CD4-positive, alpha-beta memory T cell (primary cell): ENCODE measurements at places on chromosomes 3 and 15. TPM values are rescaled to one million over a fixed set of nuclear protein-coding genes. Genes with fewer than 3 reads are reported as not detected.
A peak's percentile ranks its signal among the peaks of the same experiment; 100 is the strongest.

SNURF gene
- 32.9 TPM for total RNA-seq

PLCB2 gene
- 219 TPM for total RNA-seq

ROBO2 gene
- total RNA-seq = not detected

LXN gene
- 8.1 TPM for total RNA-seq

PLA2G4D gene
- not detected for total RNA-seq

GHRL gene
- not detected for total RNA-seq

LRRC31 gene
- not detected for total RNA-seq

HHLA2 gene
- total RNA-seq = 0.52 TPM

DUOX2 gene
- total RNA-seq = 0.06 TPM

LRRC2 gene
- total RNA-seq = 0.50 TPM

RTP1 gene
- total RNA-seq = not detected

GNAT1 gene
- total RNA-seq = not detected

MST1 gene
- 10.2 TPM for total RNA-seq

RASGRF1 gene
- total RNA-seq = not detected

- no peak for DNase-seq
Measured at GRCh38 chr15:63597821-63598220, 634 bp downstream of the FBXL22 start.

DNA sequence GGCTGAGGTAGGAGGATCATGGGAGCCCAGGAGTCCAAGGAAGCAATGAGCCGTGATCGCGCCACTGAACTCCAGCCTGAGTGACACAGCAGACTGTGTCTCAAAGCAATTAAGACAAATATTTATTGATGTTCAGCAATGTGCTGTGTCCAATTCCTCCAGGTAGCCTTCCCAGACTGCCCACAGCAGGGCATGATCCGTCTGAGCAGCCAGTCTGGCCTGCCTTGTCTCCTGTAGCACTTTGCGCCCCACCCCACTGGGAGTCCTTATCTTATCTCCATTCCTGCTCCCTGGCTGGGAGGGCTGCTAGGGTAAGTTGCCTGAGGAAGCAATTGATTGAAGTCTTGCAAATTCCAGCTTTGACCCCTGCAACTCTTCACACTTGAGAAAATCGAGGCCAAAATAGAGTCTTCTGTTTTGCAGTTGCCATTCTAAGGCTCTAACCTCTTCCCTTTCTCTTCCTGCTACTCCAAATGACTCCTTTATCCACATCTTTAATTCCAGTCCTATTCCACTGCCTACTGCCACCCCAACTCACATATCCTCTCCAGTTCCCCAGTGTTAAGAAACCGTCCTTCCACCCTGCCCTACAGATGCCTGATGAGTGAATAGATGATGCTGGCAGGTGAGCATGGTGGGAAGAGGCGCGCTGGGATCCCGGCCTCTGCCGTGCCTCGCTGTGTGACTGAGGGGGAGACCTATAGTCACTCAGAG lies 26.9 kb upstream of the LCTL start:
- DNase-seq = no peak

- DNase-seq = no peak
Measured at GRCh38 chr3:171306631-171307030, 153.6 kb downstream of the TNIK start.

DNA sequence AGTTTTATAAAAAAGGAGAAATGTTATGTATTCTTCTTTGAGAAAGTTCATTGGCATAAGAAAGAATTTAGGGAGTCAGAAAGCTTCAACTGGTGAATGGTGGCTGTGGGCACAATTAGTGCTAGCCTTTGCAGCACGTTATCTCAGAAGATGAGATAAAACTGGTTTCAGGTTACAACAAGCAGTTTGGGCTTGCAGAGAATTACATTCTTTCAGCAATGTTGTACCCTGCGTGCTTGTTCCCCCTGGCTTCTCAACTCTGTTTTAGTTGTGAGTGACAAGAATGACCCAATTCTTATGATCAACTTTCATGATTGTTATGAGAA lies 31.6 kb upstream of the ACP3 start:
- no peak for DNase-seq

DNA sequence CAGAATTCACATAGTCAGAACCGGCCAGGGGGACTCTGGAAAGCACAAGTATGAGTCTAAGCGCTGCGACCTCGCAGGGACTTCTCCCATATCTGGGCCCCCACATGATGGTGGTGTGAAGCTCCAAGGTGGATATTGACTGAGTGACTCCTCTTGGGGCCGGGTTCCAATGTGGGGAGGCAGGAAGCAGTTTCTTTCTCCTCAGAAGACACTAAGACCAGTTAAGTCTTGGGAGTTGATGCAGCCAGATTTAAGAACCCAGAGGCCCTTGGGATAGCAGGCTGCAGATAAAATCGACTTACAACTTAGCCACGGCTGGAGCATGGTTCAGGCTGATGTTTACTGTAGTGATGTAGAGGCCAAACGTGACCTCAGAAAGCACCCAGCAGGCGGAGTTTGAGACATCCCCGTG lies 55.4 kb upstream of the KLF13 start:
- no peak for DNase-seq

DNA sequence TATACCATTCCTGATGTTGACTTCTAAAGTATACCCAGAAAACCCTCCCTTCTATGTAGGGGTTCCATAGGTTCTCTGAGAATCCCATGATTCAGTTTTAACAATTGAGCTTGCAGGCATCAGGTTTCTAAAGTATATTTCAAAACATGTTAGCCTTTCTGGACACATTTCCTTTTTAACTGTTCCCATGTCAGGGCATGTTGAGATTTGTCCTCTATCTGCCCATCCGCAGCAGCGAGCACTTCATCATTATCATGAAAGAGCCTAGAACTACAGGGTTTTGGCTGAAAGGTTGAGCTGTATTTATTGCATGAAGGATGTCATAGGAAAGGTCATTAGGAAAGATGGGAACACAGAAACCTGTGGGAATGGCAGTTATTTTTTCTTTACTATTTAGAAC lies 201.1 kb upstream of the BHLHE40 start:
- DNase-seq = no peak

DNA sequence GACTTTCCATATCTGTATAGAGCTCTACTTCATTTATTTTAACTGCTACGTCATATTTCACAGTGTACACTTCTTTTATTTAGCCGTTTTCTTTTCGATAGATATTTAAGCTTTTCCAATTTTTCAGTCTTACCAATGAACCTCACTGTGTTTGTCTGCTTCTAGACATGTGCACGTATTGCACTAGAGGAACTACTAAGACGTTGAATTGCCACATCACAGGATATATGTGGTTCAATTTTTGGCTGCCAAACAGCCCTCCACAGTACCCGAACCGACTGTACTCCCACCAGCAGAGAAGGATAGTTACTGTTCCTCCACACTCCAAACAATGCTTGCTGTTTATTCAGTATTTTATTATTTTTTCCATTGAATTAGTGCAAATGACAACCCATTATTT lies 2.0 kb downstream of the NR1I2 start:
- DNase-seq = no peak

DNA sequence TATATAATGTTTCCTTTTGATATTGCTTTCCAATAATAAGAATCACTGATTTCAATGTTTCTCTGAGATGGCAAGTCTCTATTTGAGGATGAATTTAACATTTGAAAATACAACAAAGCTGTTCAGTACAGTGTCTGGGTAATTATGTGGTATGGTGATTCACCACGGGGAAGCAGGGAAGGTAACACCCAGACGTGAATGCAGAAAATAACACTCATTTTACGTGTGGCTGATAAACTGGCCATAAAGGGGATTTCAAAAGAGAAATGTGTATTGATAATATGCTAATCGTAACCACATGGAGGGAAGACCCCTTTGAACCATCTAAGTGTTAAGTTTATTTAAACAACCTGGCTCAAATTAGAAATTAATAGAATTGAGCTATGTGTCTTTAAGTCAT lies 344.6 kb downstream of the GRM7 start:
- no peak for DNase-seq

DNA sequence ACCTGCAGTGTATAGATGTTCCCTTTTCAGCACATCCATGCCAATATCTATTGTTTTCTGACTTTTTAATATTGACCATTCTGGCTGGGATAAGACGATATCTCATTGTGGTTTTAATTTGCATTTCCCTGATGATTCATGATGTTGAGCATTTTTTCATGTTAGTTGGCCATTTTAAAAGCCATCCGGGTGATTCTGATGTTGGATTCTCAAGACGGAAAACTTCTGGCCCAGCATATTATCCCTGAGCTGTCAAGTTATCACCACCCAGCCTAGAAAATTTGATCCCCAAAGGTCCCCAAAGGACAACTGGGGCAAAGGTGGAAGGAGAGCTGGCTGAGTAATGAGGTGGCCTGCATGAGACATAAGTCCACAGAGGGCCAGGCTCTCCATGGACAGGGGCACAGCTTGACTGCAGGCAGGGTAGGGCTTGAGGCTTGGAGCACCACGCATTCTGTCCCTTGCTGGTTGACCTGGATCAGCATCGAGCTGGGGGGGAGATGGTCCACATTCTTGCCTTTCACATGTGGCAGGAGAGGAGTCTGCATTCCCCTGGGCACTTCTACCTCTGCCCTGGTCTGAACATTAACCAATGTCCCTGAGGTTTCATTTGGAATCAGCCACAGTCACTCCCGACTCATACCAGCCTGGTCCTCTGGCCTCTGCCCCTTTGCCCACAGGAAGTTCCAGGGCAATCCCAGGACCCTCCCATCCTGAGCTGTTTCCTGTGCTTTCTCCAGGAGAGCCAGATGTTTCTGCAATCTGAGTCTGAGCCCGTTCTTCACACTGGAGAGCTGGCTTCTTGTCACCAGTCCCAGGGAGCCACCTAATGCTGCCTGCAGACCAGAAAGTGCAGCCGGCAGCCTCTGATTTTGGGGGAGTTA lies 69.2 kb downstream of the ISG20 start:
- no peak for DNase-seq

GRCh38 chr3:136305879-136306278 lies 55.7 kb downstream of the PCCB start:
- DNase-seq = no peak

DNA sequence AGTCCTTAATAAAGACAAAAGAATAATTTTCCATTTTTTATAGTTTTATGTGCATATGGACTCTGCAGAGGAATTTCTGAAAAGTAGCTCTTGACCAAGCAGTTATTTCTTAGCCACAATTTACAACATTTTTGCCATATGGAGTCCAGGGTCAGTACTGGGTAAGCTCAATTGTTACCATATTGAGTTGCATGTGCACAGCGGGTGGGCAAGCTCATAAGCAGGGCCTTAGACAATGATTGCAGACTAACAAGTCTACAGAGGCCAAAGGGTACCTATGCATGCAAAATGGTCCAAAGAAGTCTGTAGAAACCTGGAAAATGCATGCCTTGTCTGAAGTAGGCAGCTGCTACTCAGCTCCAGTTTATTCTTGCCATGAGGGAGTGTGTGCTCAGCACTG lies 19.0 kb upstream of the ARHGEF26 start:
- DNase-seq = no peak

- no peak for DNase-seq
Measured at GRCh38 chr3:70916375-70917055, 604.1 kb upstream of the MDFIC2 start.

DNA sequence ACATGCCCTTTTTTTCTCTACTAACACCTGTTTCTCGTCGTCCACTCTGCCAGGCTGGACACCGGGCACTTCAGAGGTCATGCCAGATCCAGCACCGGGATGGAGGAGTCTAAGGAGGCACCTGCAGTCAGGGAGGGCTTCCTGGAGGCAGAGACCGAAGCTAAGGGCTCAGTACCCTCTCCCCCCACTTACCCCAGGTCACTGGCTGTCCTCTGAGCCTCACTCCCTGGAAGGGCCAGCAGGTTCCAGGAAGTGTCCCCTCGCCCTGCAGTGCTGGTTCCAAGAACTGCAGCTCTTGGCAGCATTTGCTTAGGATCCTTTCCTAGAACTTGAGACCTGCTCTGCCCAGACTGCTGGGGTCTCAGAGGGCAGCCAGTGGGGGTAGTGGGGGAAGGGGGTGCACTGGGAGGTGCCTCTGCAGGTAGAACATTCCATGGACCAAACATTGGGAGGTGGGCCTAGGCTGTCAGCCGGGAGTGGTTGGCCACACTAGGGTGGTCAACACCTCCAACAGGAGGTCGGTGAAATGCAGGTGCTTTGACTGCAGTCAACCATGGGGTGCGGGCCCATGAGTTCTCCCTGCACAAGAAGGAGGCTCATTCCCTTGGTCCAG lies 11.3 kb downstream of the CISH start:
- no peak for DNase-seq

- DNase-seq = peak; percentile 50
Measured at GRCh38 chr3:105518806-105519418, 152.2 kb downstream of the ALCAM start.

DNA sequence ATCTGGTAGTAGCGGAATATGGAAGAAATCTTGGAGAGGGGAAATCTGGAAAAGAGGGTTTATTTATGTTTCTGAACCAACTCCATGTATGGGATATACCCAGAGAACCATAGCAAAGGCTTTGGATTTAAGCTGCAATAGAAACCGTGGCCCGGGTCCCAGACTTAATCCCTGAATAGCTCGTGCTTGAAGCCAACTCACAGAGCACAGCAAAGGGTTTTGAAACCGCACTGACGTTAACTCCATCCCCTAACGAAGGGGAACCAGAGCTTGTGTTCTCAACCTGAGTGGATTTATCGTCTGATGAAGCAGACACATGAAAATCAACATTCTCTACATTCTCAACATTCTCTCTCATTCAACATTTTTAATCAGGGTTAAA lies 154.6 kb downstream of the APBA2 start:
- no peak for DNase-seq

- DNase-seq = no peak
Measured at GRCh38 chr3:115695090-115695489, 71.8 kb downstream of the GAP43 start.

DNA sequence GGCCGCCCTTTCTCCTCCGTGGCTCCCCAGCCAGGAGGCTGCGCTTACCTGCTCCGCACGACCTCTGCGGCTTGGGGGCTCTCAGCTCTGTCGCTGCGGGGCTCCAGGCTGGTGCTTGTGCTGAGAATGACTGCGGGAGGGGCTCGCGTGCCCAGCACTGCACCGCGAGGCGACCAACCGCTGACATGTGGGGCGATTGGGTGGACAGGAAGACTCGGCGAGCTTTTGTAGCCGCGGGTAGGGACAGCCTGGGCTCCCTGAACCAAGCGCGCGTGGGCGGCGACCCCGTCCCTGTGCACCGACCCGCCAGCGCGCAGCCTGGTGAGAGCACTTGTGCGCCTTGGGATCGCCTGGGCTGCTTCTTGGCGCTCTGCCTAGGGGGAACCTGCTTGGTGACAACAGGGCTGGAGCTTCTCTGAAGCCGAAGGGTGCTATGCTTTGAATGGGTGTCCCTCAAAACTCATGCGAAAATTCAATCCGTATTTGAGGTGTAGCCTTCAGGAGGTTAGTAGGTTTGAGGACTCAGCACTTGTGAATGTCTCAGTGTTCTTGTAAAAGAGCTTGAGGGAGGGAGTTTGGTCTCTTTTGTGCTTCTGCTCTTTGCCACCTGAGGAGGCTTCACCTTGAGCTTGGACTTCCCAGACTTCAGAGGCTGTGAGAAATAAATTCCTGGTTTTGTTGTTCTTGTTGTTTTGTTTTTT lies 50.4 kb downstream of the IL12A start:
- no peak for DNase-seq

DNA sequence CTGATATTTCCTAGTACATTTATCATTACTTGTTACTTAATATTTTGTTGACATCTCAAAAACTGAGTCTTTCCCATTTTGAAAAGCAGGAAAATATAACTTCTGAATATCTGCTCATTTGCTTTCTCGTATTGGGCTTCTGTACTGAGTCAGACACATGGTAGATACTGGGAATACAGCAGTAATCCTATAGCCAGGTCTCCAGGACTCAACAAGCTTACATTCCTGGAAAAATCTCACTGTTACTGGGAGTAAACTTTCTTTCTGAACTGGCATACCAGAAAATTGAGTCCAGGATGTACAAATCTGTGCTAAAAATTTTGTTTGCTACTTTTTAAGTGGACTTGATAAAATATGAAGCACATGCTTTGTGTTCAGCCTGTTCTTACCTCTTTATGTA lies 240.4 kb downstream of the RBMS3 start:
- no peak for DNase-seq

GRCh38 chr3:139945386-139945785 lies 10.4 kb downstream of the CLSTN2 start:
- no peak for DNase-seq
